NCI-H1417 (cell line): ENCODE measurements at places on chromosomes 12 and 14.
A peak's percentile ranks its signal among the peaks of the same experiment; 100 is the strongest.

DNA sequence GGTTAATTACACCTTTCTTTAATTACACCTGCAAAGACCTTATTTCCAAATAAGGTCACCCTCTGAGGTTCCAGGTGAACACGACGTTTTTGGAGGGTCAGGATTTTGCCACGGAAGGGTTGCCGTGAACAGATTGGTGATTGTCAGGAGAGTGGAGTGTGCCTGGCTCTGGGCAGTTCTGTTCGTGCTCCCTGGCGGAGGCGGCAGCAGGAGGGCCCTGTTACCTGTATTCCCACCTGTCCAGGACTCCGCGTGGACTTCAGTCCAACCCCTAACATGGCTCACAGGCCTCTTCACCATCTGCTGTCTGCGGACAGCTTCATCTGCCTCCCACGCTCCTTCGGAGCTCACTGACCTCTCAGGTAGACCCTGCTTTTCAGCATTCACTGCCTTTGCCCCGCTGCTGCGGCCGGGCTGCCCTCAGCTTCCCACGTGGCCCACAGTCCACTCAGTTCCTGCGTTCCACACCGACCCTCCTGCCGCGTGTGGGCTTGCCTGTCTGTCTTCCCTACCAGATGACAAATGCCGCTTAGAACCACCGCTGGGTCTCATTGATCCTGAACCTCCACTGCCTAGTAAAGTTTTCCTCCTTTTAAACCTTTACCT, 187.5 kb upstream of the DIO3 start:
- DNase-seq, result no peak

DNA sequence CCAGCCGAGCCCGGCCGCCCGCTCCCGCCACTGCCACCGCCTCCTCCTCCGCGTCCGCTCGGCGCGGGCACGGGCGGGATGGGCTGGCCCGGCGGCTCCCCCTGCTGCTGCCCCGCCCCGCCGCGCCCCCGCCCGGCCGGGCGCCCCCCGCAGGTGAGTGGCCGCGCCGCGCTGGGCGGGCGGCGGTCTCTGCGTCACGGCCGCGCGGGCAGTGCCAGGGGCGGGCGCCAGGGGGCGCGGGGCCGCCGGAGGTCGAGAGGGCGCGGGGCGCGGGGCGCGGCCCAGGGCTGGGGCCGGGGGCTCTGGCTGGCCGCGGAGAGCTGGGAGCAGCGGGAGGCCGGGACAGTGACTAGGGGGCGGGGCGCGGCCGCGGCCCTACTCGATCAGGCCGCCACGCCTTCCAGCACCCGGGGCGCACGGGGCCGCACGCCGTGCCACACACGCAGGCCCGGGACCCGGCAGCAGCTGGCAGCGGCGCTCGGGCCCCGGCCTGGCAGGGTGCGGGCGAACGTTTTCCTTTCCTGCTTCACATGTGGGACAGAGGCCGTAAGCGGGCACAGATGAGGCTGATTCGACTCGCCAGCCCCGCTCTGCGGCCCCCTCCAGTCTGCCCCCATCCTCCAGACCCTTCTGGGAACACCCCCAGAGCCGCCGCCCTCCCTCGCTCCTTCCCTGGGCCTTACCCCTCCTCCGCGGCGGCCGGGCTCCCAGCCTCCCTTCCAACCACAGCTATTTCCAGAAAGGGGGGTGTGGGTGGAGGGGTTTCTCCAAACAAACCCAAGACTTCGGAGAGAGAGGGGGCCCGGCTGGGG, 2.4 kb upstream of the TNS2 start:
- DNase-seq, result peak; percentile 88

DNA sequence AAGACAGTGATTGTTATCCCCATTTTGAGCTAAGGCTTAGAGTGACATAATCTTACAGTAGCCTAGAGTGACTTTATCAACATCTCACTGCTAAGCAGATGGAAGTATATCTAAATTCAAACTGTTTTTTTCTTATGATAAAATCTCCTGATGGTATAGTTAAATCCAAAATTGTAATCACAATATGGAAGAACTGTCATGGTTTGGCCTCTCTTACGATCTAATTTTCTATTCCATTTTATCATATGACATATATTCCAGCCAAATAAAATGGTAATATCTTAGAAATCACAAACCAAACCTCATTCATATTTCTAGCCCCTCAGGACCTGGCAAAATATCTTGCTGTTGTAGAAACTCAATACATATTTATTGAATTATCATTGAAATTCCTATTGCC, 864.7 kb downstream of the SLC6A15 start:
- DNase-seq, result no peak

GRCh38 chr12:91990525-91990924, 155.1 kb downstream of the BTG1 start:
- DNase-seq, result no peak

DNA sequence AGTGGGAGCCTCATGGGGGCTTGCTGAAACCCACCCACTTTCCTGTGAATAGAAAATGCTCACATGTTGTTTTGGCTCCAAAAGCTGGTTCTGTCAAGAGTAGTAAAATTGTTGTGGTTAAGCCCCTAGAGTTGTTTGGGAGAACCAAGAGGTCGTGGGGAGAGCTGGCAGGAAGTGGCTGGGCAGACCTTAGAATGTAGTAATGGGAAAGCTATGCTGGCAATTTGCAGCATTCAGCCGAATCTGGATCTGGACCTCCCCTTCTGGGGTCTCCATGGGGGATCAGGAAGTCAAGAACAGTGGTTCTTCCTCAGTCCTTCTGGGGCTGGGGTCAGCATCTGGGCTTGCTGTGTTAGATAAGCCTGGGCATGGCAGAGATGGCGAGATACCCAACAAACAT, 150.6 kb upstream of the TBX3 start:
- DNase-seq, result no peak

DNA sequence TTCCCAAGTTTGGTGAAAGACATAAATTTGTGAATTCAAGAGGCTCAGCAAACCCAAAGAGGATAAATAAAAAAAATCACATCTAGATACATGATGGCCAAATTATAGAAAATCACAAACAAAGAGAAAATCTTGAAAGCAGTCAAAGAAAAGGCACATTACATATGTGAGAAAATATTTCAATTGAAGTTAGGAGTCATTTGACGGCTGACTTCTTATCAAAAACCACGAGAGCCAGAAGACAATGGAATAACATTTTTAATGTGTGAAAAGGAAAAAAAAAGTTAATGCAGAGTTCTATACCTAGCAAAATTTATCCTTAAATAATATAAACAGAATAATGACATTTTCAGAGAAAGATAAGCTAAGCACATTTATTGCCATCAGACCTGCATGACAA, 307.0 kb downstream of the C12orf75 start:
- DNase-seq, result no peak

- DNase-seq, result no peak
Measured at GRCh38 chr12:15045451-15045850, 72.6 kb downstream of the PDE6H start.

- DNase-seq, result no peak
Measured at GRCh38 chr12:31890295-31891285, 68.6 kb upstream of the RESF1 start.

- no peak for DNase-seq
Measured at GRCh38 chr12:65868878-65869277, 44.6 kb downstream of the HMGA2 start.

- DNase-seq, result peak; percentile 14
Measured at GRCh38 chr12:117695956-117696355, 272.8 kb downstream of the KSR2 start.

GRCh38 chr14:105448706-105449111, 25.9 kb upstream of the CRIP2 start:
- DNase-seq, result no peak

DNA sequence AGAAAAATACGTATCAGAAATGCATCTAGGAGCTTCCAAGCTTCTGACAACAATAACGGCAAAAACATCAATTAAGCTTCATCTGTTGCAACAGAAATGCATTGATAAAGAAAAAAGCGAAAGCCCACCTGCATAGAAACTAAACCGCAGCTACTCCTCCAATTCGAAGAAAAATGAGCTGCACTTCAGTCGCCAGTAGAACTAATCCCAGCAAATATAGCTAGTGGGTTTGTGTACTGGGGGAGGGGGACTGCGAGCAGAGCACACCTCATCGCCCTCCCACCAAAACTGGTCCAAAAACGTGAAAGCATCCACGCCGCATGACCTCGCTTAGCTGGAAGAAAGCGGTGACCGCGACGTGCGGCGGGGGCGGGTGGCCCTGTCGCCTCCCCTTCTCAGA, 1.2 kb downstream of the SLC35F4 start:
- DNase-seq, result no peak

DNA sequence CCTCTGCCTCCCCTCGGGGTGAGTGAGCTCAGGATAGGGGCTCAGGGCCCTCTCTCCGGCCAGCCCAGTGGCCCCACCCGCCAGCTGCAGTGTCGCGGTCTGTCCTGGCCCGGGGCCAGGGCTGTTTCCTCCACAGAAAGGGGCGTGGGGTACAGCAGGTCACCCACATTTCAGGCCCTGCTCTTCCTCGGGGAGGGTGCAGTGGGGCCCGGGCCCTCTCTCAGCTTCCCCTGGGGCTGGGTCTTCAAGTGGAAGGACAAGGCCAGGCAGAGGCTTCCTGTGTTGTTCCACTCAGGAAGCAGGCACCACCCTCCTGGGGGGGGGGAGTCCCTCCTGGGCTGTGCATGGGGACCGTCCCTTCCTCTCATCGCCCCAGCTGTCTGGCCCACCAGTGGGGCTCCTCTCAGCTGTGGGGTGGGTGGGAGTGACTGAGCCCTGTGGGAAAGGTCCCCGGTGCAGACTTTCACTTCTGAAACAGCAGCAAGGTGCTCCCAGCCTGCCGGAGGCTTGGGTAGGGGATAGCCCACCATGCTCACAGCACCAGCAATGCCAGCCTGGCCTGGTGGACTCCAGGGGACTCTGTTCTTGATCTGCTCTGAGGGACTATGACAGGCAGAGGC, 3.7 kb downstream of the GPR132 start:
- no peak for DNase-seq

- no peak for DNase-seq
Measured at GRCh38 chr14:74685921-74686678, 26.8 kb downstream of the AREL1 start.

DNA sequence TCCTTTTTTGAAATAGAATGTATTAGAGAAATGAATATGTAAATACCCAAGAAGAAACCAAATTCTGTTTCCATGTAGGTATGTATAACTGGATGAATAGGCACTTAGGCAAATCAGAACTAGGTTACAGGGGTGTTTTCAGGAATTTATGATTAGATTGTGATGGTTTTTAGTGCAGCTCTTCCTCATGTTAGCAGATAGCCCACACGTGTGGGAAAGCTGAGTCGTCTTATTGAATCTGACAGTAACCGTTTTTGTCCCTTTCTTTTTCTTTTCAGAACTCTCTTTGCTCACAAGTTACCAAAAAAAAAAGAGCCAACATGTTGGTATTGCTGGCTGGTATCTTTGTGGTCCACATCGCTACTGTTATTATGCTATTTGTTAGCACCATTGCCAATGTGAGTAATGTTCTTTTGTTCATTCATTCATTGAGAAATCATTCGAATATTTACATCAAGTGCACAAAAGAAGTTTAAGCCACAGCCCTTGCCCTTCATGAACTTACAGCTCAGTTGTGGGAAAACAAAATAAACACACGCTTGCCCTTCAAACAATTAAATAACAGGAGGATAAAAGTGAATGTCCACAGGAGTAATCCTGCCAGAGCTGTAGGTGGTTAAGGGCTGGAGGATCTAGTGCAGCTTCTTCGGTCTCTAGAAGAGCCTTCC, 14.8 kb downstream of the EMP1 start:
- no peak for DNase-seq

DNA sequence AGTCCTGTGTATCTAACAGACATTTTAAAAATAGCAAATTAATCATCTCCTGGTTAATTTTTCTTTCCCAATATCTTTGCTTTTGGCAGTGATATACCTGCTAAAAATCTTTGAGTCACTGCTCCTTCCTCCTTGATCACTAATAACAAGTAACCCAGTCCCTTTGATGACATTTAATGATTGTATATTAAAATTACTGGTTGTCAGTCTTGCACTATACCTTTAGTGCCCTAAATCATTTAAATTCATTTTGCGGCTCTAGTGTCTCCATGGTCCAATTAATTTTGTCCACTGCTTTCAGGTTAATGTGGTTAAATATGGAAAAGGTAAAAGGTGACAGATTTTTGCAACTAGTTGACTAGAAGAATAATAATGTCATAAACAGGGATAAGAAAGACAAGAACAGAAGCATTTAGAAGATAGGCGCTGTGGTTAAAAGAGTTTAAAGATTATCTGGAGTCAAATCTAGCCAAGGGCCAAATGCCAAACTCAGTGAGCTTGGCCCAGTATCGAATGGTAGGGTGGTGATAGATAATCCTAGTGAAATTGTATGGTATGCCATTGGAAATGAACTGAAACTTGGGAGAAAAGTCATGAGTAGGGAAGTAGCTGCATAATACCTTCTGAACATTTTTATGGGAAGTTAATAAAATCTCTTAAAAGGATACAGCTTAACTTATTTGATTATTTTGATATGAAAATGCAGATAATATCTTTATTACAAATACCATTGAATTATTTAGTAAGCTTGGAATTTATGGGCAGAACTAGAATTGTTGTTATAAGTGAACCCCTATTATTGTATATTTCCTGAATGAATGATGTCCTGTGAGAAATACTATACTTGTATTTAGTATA, 115.0 kb downstream of the PCNX1 start:
- DNase-seq, result no peak

- DNase-seq, result no peak
Measured at GRCh38 chr14:26820572-26820971, 222.7 kb upstream of the NOVA1 start.

GRCh38 chr12:50440288-50440687, 39.6 kb downstream of the LARP4 start:
- DNase-seq, result no peak

GRCh38 chr14:75720116-75720515, 59.1 kb downstream of the TTLL5 start:
- no peak for DNase-seq

GRCh38 chr12:67515679-67516340, 132.7 kb upstream of the DYRK2 start:
- DNase-seq, result peak; percentile 88

GRCh38 chr14:20986811-20987210, 3.0 kb upstream of the METTL17 start:
- DNase-seq, result no peak

DNA sequence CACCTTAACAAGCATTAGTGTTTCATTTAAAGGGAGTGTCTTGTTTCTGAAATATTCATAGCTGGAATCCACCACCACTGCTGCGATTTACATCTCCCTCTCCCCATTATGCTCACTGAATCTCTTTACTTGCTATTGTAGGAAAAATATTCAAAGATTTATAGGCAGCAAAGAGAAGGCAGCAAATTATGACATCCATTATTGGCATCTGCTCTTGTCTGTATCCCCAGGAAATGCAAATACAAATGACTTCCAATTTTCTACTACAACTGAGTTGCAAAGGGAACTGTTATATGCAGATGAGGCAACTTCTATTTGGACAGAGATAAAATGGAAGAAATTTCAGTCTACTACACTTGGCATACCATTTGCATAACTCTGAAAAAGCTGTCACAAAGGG, 88.4 kb upstream of the PRKD1 start:
- DNase-seq, result peak; percentile 17

DNA sequence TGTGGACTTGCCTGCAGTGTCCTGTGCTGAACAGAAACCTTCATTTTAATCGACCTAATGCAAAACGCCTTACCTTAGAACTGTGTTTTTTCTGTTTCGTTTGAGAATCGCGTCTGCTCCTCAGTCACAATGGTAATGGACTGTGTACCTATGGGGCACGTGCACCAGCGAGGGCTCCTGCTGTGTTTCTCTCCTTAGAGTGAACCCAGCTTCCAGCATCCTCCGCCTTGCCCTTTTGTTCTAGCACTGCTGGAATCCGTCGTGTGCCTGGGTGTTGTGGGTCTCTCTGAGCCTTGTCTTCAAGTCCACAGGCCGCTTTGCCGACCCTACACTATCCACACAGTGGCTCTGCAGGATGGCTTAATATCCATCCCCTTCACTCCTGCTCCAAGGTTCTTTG, 3.6 kb downstream of the AMN start:
- peak; percentile 21 for DNase-seq
